ENCODE measurements at places on chromosomes 3 and 15.

- DNase-seq, result no peak
These were observed 8.6 kb downstream of the TM4SF1 start for GRCh38 chr3:149368674-149369497.

- no peak for DNase-seq
These were observed 440.7 kb upstream of the ARHGEF26 start for GRCh38 chr3:153680526-153680925.

- no peak for DNase-seq
These were observed 134.7 kb downstream of the TMCC1 start for GRCh38 chr3:129758785-129759320.

GRCh38 chr15:47484059-47484458 lies 233.2 kb upstream of the SEMA6D start:
- no peak for DNase-seq

DNA sequence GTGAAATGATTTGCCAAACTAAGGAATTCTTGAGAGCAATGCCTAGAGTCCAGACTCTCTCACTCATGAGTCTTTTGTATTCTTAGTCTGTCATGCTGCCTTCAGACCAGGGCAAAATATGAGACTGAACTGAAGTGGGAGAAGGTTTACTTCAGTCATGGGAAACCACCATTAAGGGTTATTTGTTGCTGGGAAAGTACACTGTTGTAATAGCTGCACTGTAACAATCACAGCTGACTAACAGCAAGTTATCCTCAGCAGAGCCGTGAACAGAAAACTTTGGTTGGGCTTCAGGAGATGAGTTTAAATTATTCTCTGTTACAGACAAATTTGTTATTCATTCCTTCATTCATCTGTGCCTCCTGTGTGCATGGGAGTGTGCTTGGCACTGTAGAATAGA lies 258.5 kb downstream of the ROBO2 start:
- no peak for DNase-seq

DNA sequence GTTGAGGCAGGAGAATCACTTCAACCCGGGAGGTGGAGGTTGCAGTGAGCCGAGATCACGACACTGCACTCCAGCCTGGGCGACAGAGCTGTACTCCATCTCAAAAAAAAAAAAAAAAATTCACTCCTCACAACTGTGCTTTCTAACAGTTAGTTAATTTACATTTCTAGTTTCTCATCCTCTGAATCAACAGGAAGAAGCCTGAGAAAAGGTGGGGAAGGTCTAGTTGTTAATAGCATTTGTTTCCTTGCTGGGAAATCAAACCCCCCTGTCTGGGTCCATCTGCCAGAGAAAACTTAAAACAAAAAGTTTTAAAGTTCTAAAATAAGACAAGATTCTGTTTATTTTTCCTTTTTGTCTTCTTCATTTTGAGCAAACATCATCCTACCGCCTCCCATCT lies 62.3 kb downstream of the TMEM39A start:
- DNase-seq, result no peak

DNA sequence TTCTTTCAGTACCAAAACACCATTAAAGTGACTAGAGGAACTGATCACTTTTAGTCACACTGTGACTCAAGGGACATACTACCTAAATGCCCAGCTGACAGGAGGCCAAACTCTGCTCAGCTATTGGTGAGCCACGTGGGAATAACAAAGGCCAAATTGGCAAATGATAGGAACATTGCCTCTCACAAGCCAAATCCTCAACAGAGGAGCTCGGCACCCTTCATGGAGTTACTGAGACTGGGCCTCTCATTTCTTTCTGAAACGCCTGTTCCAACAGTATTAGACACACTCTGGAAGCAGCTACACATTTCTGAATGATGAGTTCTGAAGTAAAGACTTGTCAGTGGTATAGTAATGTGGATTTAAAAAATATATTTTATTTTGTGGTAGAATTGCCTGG lies 166.0 kb upstream of the COL8A1 start:
- no peak for DNase-seq

DNA sequence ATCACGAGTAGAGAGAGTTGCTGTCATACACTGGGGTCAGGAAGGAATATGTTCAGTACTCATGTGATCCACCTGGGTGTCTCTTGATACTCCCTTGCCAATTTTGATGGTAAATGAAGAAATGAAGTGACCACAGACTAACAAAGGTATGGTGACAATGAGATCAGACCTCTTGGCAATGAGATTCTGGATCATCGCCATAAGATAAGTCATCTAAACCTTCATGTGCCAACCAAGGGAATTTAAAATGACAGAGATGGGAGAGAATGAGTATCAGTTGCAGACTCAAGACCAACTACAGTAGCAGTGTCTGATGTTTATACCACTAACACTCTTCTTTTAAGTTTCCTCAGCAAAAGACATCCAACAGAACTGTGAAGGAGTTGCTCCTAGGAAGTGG lies 601.0 kb downstream of the MECOM start:
- DNase-seq, result no peak

DNA sequence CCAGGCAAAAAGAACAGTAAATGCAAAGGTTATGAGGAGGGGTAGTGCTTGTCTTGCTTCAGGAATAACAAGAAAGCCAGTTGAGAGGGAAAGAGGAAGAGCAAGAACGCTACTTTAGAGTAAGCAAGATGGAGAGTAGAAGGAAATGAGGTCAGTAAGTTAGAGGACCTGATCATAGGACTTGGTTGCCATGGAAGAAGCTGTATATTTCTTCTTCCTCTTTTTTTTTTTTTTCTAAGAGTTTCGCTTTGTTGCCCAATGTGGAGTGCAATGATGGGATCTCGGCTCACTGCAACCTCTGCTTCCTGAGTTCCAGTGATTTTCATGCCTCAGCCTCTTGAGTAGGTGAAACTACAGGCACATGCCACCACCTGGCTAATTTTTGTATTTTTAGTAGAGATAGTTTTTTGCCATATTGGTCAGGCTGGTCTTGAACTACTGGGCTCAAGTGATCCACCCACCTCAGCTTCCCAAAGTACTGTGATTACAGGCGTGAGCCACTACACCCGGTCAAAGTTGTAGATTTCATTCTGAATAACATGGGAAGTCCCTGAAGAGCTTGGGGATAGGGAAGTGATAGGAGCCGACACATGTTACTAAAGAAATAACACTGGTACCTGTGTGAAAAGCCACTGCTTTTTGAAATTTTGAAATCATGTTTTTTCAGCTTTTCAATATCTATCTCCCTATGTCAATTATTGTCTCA lies 527.9 kb upstream of the NAALADL2 start:
- no peak for DNase-seq

DNA sequence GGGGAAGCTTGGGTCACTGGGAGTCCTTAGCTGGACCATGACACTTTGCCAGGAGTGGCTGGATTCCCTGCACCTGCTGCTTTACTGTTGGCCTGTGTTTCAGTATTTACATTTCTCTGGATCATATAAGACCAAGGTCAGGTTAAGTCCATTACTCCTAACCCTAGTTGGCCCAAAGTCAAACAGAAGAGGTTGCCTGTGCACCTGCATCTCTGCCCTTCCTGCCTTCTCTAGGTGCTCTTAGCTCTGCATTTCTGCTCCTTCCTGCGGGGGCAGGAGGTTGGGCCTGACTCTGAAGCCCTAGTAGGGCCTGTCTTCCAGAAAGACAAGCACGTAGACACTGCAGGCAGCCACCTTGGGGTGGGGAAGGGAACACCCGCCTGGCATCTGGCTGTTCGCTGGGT lies 124.3 kb downstream of the RPLP1 start:
- DNase-seq, result no peak

DNA sequence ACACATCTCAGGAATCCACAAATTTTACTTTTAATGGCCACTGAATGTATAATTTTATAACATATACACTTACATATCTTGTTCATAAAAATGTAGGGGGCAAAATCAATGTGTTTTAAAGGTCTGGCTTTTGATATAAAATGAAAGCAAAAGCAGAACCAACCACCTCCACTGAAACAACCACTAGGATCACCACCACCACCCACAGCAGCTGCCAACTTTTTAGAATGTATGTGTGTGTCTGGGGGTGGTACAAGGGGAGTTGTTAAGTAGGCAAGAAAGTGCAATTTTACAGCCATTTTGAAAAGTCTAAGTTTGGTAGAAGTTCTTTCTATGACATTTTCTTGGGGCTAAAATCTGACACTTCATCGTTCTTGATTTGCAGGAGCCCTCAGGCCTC lies 44.0 kb downstream of the OTOL1 start:
- DNase-seq, result no peak

- no peak for DNase-seq
These were observed 84.4 kb upstream of the C2CD4B start for GRCh38 chr15:62249501-62249900.

- DNase-seq, result no peak
These were observed 26.1 kb downstream of the STARD5 start for GRCh38 chr15:81297603-81298575.

- no peak for DNase-seq
These were observed 1022.7 kb downstream of the IGSF11 start for GRCh38 chr3:118011910-118012309.

DNA sequence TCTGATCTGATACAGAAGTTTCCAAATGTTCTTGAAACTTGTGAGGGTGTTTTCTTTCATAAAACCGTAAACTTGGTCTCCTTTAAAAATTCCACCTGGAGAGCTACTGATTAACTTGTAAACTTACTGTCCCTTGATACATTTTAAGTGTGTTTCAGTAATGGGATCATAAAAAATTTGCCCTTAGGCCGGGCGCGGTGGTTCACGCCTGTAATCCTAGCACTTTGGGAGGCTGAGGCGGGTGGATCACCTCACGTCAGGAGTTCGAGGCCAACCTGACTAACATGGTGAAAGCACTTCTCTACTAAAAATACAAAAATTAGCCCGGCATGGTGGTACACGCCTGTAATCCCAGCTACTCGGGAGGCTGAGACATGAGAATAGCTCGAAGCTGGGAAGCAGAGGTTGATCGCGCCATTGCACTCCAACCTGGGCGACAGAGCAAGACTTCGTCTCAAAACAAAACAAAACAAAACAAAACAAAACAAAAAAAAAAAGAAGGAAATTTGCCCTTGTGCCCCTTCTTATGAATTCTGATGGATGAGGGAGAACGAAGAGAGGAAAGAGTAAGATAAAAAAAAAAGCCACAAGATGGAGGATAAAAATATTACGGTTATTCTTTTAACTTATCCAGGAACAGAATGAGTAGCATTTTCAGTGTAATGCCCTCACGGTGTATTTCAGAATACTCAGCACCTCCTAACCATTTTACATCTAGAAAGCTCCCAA lies 32.1 kb upstream of the AP4E1 start:
- DNase-seq, result no peak

- DNase-seq, result no peak
These were observed 24.9 kb downstream of the CX3CR1 start for GRCh38 chr3:39254806-39255449.

DNA sequence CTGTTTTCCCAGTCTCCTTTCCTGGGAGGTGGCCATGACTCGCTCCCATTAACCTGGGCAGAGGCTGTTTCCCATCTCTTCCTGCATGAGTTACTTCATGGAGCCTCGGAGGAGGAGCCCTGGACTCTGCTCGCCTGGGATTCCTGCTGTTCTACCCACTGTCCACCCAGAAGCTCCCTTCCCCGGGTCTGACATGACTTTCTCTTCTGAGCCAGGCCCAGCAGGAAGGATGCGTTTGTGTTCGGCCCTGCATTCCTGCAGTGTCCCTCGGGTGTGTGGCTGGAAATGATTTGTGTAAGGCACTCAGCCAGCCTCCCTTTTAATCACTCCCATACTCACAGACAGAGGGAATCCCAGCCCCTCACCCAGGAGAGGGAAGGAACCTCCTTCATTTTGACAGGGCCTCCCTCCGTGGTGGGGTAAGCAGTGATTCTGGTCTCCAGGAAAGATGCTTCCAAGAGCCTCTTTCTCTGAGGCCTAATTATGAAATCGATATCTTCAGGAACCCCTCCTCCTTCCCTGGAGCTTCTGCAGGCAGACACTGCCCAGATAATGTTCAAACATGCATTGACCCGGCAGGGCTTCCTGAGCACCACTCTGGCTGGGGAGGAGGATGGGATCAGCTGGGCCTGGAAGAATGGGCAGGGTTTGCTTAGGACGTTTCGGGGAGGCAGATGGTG lies 41.6 kb upstream of the DLG1 start:
- DNase-seq, result no peak

DNA sequence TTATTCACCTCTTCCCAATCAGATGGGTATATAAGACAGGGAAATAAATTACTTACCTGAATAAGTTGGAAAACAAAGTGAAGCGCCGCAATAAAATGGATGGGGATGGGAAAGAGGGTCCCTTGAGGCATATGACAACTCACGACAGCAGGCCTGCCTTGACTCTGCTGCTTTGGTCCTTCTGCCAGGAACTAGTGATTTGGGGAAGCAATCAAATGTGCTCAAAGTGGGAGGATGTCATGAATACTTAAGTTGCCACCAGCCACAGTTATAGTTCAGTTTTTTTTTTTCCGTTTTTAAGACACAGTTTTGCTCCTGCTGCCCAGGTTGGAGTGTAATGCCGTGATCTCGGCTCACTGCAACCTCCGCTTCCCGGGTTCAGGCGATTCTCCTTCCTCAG lies 4.6 kb downstream of the PARL start:
- no peak for DNase-seq

- peak; percentile 53 for DNase-seq
These were observed 593 bp downstream of the TMOD2 start for GRCh38 chr15:51751697-51752683.

GRCh38 chr3:127168271-127168670 lies 24.7 kb upstream of the PRR23E start:
- DNase-seq, result no peak

DNA sequence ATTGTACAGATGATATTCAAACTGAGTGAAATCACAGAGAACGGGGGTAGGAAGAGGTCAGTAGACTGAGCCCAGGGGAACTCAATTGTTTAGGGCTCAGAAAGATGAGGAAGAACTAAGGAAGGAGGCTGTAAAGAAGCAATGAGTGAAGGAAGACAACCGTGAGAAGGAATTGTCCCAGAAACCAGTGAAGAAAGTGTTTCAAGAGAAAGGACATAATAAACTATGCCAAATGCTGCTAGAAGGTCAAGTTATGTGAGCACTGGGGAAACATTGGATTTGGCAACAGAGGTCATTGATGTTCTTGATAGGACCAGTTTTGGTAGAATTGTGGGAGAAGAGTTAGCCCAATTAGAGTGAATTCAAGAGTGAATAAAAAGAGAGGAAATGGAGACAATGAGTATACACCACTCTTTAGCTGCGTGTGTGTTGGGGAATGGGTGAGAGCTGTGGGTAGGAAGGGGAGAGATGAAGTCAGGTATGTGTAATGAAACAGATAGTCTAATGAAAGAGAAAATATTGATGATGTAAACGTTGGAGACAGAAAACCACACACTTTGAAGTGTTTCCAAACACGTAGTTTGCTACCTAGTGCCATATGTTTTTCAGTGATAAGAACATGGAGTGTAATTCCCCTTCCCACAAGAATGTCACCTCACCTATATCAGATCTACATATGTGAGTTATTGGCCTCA lies 42.5 kb upstream of the MME start:
- DNase-seq, result no peak

DNA sequence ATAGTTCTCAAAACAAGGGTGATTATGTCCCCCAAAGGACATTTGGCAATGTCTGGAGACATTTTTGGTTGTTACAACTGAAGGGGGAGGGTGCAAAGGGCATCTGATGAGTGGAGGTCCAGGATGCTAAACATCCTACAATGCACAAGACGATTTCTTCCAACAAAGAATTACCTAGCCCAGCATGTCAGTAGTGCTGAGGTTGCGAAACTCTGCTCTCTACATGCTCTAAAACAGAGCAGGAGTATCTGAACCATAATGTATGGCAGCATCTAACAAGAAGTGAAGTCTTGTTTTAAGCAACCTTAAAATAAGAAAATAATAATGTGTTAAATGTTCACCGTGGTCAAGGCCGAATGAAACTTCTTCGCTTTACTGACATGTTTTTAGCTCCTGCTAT lies 7.0 kb downstream of the GYG1 start:
- DNase-seq, result no peak
